ENCODE measurements at places on chromosomes 2 and 18.

DNA sequence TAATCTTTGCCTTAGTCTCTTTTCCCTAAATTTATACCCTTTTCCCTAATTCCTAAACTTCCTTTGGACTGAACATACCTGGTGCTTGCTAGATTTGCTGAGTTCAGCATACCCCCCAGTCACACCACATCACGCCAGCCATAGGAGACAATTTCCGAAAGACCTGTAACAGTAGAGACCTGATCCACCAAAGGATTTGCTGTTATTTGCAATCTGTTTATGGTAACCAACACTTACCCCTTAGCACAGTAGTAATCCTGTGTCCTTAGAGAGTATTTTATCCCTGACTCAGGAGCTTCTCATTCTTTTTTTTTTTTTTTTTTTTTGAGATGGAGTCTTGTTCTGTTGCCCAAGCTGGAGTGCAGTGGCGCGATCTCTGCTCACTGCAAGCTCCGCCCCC, 8.6 kb downstream of the PSMG2 start:
- DNase-seq, result no peak

DNA sequence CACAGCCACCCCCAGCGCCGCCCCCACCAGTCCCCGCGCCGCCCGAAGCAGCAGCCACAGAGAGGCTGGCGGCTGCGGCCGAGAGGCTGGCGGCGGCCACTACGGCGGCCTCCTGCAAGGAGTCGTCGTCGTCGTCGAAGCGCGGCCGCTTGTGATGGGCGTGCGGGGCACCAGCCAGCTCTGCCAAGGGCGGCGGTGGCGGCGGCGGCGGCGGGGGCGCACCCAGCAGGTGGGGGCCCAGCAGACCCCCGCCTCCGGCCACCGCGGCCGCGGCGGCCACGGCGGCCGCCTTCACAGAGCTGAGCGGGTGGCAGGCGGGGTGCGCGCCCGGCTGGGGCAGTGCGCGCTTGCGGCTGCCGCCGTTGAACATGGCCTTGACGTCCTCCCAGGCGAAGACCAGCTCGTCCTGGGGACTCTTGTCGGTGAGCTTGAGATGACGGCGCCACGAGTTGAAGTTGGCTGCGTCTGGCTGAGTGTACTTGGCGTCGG, 3.3 kb downstream of the SKOR2 start:
- DNase-seq, result no peak

- no peak for DNase-seq
These were observed 167.1 kb downstream of the PDE1A start for GRCh38 chr2:182259629-182260150.

DNA sequence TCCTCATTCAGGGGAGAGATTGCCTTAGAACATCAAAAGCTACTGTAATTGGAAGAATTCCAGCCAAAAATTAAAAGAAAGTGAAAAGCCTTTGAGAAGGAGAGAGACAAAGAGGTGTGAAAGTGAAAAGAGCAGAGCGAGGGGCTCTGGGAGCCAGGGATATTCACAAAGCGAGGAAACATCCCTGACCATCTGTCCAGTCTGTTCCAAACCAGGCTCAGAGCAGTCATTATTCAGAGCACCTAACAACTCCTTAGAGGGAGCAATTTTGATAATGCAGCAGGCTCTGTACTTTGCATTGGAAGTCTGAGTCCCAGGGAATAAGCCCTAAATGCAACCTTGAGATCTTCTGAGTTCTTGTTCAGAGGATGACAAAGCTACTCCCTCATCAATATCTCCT, 119.1 kb upstream of the LYPD1 start:
- DNase-seq, result no peak

- peak; percentile 94 for DNase-seq
These were observed 172.5 kb downstream of the AGAP1 start for GRCh38 chr2:235666213-235666781.

DNA sequence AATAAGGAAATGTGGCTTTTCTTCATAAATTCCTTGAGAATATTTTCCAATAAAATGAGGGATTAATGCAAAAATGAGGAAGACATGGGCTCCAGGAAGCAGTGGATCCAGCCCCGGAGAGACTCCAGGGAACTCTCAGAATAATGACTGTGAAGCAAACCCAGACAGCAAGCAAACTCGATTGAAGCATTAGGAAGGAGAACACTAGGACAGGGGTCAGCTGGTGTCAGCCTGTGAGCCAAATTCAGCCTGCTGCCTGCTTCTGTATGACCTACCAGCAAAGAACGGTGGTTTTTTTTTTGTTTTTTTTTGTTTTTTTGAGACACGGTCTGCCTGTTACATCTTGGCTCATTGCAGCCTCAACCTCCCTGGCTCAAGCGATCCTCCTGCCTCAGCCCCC, 274.3 kb upstream of the FBXO11 start:
- no peak for DNase-seq

DNA sequence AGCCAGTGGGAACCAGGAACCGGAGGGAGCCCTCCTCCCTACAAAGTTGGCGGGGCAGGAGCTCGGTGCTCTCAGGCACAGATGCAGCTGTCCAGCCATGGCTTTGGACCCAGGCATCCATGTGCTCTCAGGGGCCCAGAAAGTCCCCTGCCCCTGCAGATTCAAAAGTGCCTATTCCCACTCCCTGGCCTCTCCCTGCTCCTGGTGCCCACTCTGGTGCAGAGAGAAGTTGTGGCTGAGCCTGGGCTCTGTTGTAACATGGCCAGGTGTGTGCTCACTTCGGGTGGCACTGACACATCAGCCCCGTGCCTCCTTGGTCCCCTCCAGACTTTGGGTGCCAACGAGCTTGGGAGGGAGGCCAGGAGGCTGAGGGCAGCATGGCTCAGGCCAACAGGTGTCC, 315.8 kb upstream of the KYNU start:
- no peak for DNase-seq

DNA sequence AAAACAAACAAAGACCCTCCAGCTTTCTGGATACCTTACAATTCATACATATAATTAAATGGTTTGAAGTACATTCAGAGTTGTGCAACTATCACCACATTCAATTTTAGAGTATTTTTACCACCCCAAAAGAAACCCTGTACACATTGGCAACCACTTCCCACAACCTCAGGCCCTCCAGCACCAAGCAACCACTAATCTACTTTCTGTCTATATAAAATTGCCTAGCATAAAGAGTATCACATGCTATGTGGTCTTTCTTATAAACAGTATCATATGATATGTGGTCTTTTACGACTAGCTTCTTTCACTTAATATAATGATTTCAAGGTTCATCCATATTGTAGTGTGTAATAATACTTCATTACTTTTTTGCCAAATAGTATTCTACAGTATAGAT, 7.3 kb downstream of the IER3IP1 start:
- no peak for DNase-seq

DNA sequence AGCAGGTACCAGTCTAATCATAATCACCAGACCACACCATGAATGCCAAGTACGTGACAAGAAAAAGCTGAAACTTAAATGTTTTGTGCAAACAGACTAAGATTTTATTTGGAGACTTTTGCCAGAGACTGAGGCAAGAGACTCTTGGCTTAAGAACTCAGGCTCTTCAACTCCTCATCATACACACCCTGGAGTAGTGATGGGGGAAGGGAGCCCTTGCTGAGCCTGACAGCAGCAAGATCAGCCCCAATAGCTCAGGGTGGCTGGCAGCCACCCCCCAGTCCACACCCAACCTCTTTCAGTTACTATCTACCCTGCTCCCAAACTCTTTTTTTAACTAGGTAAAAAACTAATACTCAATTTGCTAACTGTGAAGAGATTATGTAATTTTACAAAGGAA, 114.8 kb downstream of the CCBE1 start:
- no peak for DNase-seq

- no peak for DNase-seq
These were observed 741.3 kb upstream of the RAB6C start for GRCh38 chr2:129237966-129238725.

DNA sequence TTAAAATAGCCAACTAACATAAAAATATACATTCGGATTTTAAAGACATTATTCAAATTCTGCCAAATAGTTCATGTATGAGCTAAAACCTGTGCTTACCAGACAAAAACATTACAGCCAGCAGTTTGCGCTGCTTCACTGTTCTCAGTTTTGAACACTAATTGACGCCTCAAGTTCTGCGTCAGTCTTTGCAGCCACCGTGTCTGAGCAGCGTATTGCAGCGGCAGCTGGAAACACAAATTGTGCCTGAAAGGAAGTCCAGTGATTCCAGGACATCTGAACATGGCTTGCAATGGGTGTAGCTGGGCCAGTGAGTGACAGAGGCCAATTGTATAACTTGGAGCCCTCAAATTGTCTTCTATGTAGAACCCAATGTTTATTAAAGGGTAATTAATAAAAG, 267.6 kb downstream of the TFCP2L1 start:
- no peak for DNase-seq

DNA sequence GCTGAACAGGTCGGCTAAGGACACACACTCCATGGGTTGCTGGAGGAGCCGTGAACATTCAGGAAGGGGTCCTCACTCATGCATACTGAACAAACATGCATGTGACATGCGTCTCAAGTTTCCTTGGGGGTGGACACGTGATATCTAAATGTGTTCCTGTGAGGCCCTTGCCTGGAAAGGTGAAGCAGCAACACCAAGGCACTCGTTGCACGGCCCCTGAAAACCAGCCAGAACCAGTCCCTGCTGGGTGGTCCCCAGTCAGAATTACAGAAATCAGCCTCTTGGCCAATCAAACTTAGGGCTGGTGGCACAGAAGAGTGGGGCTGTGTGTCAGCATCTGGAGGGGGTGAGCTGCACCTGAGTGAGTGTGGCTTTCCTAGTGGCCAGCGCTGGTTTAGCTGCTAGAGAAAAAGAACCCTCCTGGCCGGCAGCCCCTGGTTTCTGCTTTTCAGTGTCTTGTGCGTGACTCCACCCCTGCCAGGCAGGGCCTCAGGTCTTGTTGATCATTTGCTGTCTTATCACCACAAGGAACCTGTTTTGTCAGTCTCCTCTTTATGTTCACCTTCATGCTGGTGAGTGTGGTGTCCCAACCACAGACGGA, 3.2 kb upstream of the AQP12B start:
- peak; percentile 95 for DNase-seq

DNA sequence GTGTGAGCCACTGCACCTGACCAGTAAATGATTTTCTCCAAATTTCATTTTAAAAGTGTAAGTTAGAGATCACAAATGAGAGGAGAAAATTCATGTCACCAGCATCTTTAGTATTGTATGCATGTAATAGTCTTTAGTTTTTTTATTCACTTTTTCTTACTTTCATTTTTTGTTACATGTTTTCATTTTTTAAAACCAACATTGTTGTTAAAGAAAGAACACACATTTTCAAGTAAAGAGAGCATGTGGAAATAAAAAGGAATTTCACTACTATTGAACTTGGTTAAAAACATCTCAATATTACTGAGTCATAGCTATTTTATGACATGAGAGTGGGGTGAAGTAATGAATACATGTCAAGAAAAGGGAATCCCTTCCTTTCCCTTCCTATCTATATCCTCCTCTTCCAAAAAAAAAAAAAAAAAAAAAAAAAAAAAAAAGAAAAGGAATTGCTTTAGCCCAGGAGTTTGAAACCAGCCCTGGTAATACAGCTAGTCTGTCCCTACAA, 29.1 kb upstream of the PMAIP1 start:
- no peak for DNase-seq

DNA sequence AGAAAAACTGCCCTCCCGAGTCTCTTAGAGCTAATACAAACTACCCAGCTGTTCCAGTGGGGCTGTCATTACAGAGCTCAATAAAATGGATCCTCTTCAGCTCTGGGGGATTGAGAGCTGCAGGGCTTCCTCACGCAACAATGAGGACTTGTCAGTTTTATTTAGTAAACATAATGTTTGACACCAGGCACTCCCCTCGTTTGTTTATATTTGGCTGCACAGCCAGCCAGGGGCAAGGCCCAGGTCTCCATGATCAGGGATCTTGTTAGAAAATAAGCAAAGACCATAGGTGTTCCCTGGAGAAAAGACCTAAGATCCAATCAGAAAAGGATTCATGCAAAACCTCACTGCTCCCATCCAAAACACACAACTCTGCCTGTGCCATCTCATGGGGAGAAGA, 158.2 kb downstream of the C1D start:
- no peak for DNase-seq

GRCh38 chr2:230203110-230203676, 16.6 kb downstream of the SP110 start:
- DNase-seq, result no peak
